ENCODE measurements at places on chromosomes 7 and 10.

- DNase-seq = no peak
Observed at GRCh38 chr10:10726101-10726500, 291.6 kb upstream of the CELF2 start.

- no peak for DNase-seq
Observed at GRCh38 chr7:37352974-37353948, 95.4 kb downstream of the ELMO1 start.

DNA sequence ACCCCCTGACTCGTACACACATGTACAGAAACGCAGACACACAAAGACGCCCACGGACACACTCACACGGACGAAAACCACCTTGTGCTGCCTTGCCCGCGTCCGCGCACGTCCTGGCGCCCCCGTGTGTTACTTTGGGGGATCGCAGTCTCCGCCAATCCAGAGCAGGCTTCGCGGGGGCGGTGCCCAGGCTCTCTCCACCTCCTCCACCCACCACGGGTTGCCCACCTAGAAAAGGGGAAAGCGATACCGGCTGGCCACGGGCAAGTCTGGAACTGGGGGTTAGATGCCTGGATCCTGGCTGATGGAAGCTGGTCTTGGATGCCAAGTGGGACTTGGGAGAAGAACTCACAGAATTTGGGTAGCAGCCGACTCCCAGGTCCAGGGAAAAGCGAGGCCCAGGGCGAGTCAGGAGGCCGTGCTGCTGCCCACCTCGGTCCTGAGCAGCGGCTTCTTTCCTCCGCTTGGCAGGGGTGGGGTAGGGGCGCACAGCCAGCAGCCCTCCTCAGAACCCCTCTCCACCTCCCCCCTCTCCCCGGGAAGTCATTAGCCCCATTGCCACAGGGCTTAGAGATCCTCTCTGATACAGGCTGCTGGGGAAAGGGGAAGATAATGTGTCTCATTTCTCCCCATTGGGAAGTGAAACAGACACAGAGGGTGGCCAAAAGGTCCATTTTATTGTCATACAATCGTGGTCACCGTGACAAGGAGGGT, 4.6 kb upstream of the VGF start:
- no peak for DNase-seq

DNA sequence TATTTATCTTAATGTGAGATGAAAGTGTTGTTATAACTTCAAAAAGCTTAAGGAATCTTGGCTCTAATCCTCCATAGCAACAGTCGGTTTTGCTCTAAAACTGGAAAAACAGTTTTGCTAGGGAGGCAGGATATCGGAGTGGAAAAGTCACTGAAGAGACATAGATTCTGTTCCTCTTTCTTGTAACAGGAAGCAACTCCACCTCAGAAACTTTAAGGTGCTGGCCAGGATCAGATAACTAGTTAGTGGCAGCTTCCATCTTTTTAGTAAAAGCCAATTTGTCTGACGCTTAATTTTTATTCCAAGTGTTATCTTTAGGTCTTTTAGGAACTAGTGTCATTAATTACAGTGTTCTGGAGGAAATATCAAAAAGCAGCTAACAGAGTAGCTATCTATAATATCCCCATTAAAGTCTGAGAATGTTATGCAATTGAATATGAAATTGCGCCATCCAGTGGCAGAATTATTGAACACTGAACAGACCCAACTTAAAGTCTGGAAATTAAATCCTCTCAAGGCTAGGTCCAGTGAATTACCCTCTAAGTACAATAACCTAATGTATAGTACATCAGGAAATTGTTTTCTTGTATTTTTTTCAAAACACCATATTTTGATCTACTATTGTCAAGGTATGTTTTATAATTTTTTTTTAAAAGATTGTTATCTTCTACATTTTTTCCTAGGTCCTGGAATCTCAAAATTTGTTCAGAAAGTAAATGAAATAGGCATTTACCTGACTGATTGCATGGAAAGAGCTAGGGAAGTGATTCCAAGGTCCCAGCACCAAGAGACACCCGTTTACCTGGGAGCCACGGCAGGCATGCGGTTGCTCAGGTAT, 65.9 kb upstream of the CC2D2B start:
- DNase-seq = no peak

- DNase-seq = no peak
Observed at GRCh38 chr10:125218967-125219366, 58.6 kb upstream of the CTBP2 start.

DNA sequence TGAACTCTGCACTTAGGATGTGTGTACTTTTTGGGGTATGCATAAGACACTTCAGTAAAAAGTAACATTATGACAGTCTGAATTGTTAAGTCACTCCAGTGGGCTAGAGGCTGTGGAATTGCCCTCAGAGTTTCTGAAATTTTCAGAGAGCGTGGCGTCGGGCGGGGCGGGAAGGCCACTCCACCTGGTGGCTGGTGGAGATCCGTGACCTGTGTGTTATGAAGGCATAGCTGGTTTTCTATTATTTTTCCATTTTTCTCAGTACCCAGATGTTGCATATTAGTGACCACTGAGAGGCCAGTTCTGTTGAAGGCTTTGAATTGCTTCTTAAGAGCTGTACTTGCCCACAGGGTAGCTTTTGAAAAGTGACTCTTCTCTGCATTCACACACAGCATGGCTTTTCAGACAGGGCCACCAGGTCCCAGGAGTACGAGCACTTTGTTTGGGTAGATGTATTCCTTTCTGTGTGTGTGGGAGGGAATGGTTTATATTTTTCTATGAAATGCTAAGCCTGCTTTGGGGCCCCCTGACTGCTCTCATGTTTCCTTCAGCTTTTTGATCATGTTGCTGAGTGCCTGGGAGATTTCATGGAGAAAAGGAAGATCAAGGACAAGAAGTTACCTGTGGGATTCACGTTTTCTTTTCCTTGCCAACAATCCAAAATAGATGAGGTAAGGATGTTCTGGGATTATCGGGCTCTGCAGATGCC, 52.3 kb downstream of the TACR2 start:
- no peak for DNase-seq

- DNase-seq = no peak
Observed at GRCh38 chr10:14040787-14041631, 289.7 kb downstream of the FRMD4A start.

DNA sequence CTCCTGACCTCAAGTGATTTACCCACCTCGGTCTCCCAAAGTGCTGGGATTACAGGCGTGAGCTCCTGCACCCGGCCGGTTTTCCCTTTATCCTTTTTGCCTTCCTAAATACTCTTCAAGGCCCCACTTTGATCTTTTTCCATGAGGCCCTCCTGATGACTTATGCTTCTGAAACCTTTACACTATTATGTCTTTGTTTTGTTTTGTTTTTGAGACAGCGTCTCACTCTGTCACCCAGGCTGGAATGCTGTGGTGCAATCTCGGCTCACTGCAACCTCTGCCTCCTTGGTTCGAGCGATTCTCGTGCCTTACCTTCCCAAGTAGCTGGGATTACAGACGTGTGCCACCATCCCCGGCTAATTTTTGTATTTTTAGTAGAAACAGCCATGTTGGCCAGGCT, 3.8 kb downstream of the STMP1 start:
- no peak for DNase-seq

- no peak for DNase-seq
Observed at GRCh38 chr7:99001482-99002147, 123.3 kb downstream of the TRRAP start.

- DNase-seq = no peak
Observed at GRCh38 chr7:147235645-147236382, 1119.2 kb downstream of the CNTNAP2 start.

DNA sequence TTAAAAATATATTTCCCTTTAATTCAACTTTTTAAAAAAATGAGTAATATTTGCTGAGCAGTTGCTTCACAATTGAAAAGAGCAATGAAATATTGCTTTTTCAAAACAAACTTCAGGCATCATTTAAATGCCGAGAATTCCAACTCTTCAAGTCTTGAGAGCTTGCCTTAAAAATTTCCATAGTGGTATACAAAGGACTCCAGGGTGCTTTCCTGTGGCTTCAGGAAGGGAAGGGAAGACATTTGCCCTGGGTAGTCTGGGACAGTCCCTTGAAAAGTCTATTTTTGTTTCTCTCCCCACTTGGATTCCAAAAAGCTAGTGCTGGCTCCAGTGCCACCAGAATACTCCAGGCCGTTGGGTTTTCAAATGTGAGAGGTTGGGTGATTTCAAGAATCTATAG, 71.7 kb downstream of the HYCC1 start:
- DNase-seq = no peak

GRCh38 chr10:79007018-79007417, 61.7 kb upstream of the ZMIZ1 start:
- no peak for DNase-seq

DNA sequence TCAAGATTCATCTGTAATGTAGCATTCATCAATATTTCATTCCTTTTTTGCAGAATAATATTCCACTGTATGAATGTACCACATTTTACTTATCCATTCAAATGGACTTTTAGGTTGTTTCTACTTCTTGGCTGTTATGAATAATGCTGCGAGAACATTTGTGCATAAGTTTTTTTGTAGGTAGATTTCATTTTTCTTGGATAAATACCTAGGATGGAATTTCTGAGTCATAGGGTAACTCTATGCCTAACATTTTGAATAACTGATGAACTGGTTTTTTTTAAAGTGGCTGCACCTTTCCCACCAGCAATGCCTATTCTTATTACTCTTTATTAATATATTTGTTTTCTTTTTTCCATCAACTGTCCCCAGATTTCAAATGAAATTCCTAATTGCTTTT, 9.1 kb upstream of the XPNPEP1 start:
- no peak for DNase-seq

DNA sequence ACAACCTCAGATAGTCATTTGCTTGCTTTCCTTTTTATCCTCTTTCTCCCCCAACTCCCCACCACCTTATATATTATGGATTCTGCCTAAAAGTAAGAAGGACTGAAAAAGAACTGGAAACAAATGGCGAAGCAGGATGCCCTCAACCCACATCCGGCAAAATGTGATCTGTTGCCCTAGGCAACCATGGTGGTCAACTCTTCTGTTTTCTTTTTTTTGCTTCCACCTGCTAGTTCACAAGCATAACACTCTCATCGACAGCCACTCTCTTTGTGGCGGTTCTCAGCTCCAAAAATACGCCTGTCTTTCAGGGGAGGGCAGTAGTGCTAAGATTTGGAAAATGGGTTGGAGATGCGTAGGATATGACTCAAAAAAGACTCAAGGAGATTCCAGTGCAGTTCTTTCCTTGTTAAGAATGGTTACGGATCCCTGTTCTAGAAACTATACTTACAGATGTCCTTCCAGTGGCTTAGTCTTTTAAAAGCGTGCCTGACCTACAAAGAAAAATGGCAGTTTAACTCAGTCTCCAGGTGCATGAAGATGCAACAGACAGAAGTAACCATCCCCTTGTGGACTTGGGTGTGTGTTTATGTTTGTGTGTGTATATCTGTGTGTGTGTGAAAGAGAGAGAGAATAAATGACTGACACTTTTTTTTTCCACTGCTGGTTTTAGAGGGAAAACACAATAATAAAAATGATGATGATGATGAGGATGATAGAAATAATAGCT, 10.7 kb downstream of the APBB1IP start:
- no peak for DNase-seq

DNA sequence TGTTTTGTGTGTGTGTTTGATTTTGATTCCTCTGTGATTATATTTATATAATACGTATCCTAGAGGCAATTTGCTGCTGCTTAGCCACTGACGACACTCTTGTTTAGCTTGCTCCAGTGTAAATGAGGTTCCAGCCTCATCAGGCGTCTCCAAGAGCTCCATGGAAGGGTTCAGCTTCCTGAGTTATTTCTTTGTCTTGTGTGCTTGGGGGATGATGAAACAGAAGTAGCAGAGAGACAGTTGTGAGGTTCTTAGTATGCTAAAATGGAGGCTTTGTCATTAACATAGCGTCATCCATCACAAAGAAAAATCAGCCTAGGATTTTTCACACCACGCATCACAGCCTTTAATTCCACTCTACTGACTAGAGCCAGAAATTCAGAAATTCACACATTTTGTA, 85.1 kb downstream of the KLF6 start:
- no peak for DNase-seq

- no peak for DNase-seq
Observed at GRCh38 chr7:81882086-81882485, 112.2 kb upstream of the HGF start.

- no peak for DNase-seq
Observed at GRCh38 chr7:26250239-26250638, 41.4 kb upstream of the SNX10 start.

GRCh38 chr7:123154231-123154860, 45.4 kb downstream of the SLC13A1 start:
- DNase-seq = peak; percentile 67

DNA sequence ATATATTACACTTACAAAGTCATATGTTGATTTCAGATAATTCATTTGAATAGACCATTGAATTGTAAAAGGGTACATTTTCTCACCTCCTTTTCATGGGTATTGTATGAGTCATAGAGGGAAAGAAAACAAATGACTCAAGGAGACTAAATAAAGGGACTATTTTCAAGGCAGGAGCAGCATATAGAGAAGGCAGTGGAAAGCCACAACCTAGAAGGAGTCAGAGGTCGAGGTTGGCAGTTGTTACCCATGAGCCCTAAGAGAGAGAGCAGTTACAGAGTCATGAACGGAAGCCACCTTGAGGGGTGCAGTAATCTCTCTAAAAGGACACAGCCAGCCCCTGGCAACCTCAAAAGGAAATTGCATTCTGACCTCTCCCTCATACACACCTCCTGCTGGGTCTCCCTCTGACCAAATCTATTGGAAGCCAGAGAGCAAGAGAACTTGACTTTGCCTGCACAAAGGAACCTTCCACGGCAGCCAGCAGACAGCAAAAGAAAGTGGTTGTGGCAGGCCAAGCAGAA, 137.9 kb downstream of the GRM8 start:
- DNase-seq = no peak

DNA sequence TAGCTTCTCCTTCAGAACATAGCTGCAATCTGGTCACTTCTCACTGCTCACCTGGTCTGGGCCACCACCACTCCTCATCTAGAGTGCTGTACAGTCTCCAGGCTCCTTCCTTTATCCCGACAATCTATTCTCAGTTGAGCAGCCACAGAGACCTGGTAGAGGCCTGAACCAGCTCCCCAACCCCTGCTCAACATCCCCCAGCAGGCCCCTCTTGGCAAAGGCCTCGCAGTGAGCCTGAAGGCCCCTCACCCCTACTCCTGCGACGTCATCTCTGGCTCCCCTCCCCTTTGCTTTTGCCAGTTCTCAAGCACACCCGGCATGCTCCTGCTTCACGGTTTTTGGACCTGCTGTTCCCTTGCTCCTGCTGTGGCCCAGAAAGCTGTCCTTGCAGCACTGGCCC, 113.9 kb downstream of the ARHGAP22 start:
- DNase-seq = no peak

- no peak for DNase-seq
Observed at GRCh38 chr10:124971276-124971675, 29.4 kb downstream of the ZRANB1 start.

GRCh38 chr10:32889631-32890212, 68.3 kb downstream of the ITGB1 start:
- no peak for DNase-seq

Measured in renal cortex interstitium (tissue), 15 donors.